GM04504 (cell line): ENCODE measurements at places on chromosomes 7 and 10.
A peak's percentile ranks its signal among the peaks of the same experiment; 100 is the strongest.

GRCh38 chr7:140992422-140992821 lies 22.3 kb downstream of the MRPS33 start:
- no peak for DNase-seq

DNA sequence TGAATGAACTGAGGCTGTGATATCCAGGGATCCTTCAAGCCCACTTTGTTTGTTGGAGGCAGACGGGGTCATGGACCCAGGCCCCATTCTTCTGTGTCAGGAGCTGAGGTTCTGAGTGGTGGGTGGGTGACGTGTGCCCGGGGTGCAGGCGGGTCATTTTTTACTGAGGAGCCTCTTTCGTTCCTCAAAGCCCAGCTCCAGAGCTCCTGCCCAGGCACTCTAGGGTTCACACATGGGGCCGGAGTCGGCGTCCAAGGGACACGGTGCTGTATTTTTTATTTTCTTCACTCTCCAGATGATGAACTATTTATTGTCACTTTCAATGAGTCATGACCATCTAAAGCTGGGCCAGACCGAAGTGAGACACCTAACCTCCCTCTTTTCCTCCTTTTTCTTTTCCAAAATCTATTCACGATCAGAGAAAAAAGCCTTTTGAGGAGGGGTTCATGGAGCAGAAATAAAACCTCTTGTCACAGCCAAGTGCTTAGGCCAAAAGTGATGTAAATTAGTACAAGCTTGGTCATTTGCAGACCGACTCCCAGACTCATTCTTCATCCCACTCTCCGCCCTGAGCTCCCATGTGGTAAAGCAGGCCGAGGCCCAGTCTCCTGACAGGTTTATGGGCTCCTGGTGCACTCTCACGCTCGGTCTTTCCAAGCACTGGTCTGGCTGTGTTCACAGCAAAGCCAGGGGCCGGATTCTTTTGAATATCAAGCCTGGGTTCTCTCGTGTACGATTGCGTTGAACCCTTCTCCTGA lies 41.4 kb upstream of the PITRM1 start:
- no peak for DNase-seq

DNA sequence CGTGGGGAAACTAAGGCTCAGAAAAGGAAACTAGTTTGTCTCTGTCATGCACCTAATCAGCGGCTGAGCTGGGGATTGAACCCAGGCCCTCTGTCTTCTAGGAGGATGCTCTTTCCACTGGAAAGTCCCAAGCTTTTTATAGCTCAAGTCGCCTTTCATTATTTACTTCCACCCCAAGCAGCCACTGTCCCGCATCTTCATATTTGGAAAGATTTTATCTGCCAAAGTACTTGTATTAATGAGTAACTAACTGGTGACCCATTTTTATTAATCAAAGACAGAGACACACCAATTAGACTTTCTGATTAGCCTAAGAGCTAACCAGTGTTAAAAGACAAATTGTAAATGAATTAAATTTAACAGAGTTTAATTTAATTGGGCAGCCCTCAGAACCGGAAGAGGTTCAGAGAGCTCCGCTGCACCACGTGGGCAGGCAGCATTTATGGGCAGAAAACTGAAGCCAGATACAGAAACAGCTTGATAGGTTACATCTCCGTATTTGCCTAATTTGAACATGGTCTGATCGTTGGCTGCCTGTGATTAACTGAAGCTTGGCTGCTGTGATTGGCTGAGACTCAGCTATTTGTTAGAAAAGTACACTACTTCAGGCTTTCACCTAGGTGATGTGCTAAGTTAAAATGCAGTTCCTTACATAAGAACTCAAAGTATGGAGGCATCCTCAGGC lies 78.5 kb upstream of the PDCD4 start:
- no peak for DNase-seq

DNA sequence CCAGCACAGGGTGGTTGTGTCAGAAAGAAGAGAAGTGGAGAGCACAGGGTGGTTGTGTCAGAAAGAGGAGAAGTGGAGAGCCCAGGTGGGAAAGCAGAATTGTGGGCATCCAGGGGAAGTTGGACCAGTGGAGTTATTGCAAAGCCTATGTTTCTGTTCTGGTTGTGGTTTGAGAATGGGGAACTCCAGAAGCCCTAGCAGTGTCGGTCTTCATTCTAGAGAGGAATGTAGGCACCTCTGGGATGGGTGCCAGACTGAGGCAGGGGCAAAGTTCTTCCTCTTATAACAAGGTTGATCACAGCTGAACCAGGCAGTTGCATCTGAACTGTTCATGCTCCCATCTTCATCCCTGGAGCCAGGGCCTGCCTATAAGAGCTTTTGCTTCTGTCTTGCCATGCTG lies 954 bp downstream of the FSCN3 start:
- no peak for DNase-seq

GRCh38 chr10:98172495-98172894 lies 38.0 kb downstream of the R3HCC1L start:
- no peak for DNase-seq

DNA sequence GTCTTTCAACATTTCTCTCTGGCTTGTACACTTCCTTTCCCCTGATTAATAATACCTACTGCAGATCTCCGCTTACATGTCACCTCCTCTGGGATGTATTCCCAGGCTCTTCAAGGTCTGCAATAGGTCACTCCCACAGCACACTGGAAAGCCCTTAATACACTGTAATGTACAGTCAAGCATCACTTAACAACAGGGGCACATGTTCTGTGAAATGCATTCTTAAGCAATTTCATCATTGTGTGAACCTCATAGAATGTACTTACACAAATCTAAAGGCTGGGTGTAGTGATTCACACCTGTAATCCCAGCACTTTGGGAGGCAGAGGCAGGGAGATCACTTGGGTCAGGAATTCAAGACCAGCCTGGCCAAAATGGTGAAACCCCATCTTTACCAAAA lies 1.9 kb downstream of the COX15 start:
- no peak for DNase-seq

GRCh38 chr10:127892743-127893142 lies at the start of gene CLRN3:
Gene CLRN3, minus strand, starts transcription at chr10:127892941. Its CDS starts 157 bp downstream, at chr10:127892784.
- DNase-seq, result no peak

- no peak for DNase-seq
These were observed 933.8 kb downstream of the IPMK start for GRCh38 chr10:57333880-57334279.

- peak; percentile 24 for DNase-seq
These were observed 306.2 kb downstream of the BICC1 start for GRCh38 chr10:58818900-58819299.

- DNase-seq, result no peak
These were observed 40.7 kb downstream of the JAKMIP3 start for GRCh38 chr10:132106431-132106830.

DNA sequence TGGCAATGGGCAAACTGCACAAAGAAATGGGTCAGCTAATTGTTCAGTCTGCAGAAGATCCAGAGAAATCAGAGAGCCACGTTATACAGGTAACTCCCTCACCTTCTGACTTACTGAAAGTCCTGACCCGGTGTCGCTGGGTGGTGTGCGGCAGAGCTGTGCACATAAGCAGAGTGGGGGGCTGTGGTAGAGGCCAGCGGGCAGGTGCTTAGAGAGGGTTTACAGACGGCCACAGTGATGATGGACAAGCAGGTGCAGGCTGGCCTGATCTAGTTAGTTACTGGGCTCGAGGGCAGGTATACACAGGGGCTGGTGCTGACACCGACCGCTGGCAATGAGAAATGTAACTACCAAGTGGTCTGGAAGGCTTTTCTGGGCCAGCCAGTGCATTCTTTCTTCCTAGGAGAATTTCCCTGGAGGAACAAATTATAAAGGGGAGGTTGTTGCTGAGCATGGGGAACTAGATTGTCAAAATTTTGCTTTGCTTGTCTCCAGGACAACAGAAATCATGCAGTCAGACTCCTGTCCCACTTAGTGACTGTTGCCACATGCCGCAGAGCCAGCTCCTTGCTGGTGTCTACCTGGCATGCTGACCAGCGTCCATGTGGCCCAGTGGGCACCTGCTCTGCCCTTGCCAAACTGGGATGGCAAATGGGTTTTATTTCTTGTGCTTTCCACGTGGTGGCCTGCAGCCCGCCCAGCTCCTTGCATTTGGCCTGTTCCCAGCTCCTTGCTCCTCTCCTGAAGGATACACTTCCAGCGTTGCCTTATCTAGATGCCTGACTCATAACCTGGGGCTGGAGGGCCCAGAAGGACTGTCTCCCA lies 28.8 kb downstream of the DENND10 start:
- DNase-seq, result no peak

- DNase-seq, result no peak
These were observed 90.3 kb downstream of the BTRC start for GRCh38 chr10:101444058-101444898.

GRCh38 chr7:16816824-16817223 lies 12.0 kb upstream of the AGR2 start:
- no peak for DNase-seq

DNA sequence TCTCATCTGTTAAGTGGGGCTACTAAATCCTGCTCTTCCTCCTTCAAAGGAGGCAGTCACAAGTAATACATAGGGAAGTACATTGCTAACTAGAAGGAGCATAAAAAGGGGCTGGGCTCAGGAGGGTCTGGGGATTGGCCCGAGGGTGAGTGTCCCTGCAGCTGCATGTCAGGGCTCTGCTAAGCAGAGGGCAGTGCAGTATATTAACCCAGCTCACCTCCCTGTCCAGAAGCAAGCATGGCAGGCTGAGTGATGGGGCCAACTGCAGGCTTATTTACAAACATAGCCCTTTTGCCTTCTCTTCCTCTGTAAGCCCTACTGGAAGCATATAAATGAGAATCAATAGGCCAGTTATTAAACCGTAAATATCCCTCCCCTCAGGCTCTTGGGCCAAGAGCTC lies 143.2 kb upstream of the PCBD1 start:
- DNase-seq, result no peak

GRCh38 chr10:90917238-90917967 lies 3.5 kb downstream of the ANKRD1 start:
- DNase-seq, result no peak
